ENCODE measurements at places on chromosomes 7 and 10.
A peak's percentile ranks its signal among the peaks of the same experiment; 100 is the strongest.

DNA sequence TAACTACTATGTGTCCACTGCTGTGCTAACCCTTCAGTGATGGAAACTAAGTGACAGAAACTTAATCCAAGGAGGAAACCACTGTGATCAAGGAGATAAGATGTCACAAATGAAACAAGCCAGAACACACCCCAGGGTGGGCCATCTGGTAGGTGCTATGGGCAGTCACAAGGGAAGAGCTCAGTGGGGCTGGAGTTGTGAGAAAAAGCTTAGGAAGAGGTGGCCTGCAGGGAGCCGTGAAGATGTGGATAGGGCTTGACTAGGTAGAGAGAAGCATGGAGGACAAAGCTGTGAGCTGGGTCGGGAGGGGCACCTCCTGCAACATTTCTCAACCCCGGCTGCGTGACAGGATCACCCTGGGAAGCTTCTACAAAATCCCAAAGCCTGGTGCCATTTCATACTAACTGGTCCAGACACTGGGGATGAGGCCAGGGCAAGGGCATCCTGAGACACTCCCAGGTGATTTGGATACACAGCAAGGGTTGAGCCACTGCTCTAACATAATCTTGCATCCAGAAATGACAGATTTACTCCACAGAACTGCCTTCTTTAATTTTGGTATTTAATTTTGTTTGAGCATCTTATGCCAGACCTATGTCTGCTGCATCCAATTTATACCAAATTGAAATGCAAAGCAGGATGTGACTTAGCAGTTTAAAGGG lies 69.3 kb downstream of the OSBPL3 start:
- DNase-seq, result no peak

DNA sequence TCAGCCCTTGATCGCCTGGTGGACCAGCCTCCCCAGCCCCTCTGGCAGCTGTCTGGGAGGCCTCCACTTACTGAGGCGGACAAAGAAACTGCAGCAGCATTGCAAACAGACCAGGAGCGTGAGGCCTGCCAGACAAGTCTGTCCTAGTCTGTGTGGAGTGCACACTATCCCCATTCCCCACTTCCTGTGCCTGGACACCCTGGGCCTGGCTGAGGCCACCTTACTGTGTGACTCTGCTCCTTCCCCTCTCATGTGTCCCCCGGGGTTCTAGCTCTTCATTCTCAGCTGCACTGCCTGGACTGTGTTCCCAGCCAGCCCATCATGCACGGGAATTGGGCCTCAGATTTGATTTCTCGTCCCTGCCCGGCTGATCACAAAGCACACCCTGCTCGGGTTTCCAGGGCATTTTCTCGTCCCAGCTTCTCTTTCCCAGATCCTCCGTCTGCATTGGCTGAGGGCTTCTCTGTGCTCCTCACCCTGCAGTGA lies 16.7 kb upstream of the C10orf90 start:
- DNase-seq, result no peak

DNA sequence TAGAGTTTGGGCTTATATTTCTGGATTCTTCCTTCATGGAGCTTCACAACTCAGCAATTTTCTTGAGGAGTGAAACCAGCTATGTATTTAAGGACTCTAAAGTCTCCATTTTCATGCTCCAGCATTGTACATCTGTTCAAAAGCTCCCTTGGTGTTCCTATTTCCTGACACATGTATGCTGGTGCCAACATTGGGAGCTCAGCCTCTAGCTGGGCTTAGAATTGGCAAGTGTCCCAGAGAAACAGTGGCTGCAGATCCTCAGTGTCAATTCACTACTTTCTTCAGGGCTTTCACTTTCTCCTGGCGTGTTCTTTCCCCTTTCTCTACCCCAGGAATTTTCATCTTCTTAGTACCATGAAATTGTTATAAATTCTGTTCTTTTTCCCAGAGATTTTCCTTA lies 103.1 kb downstream of the ZNF467 start:
- DNase-seq, result no peak

GRCh38 chr10:113381981-113382509 lies 170.8 kb upstream of the HABP2 start:
- peak; percentile 49 for DNase-seq

GRCh38 chr10:28677888-28678686 lies 766 bp downstream of the BAMBI start:
- DNase-seq, result no peak

DNA sequence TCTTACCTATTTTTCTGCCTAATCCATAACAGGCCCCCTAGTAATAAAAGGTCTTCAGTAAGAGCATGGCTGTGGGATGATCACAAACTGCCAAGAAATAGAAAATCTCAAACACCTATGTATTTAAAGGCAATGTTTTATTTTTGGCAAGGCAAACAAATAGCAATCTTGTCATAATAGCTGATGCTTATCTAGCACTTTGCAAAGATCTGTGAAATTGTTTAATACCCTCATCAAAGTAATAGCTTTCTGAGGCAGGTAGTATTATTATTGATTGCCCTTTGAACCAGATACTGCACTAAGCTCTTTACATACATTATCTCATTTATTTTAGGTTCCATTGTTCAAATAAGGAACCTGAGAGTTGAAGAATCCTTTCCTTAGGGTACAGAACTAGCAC lies 1.6 kb upstream of the CADPS2 start:
- DNase-seq, result no peak

DNA sequence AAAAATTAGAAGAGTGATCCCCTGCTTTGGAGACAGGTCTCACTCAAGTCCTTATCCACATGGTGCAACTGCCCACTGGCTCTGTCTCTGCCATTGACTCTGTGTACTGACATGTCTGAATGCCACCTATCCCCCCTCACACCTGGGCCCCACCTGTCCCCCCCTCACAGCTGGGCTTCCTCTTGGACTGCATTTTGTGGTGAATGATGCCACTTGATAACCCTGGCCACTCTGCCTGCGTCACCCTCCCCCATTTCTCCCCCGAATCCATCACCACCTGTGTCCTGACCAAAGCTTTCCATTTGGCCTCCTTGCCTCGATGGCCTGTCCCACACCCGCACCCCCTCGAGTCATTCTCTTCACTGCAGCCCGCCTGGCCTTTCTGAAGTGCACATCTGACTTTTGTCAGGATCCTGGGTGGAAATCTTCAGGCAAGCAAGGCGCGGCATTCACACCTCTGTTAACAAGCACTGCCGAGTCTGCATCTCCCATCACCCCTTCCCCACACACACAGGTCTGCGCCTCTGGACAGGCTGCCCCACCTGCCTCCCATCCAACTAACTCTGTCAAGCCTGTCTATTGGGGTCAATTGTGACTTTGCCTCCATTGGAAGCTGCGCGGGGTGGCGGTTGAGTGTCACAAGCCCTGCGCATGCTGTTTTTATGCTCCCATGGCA lies 175.3 kb upstream of the KLF14 start:
- no peak for DNase-seq

GRCh38 chr7:142535123-142535779 lies 214.0 kb upstream of the PRSS1 start:
- DNase-seq, result peak; percentile 81

DNA sequence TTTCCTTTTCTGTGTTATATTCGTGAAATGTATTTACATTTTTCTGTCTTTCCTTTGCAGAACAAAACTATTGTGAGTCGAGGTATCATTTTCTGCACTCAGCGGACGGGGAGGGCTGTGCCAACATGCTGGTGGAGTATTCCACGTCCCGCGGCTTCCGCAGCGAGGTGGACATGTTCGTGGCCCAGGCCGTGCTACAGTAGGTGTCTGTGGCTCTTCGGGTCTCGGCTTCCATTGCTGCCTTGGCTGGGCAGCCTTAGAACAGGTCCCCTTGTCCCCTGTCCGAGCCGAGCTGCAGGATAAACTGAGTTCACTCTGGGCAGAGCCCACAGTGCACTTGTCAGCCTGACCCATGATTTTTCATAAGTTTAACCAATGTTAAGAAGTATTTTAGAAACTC lies 14.5 kb downstream of the GET4 start:
- DNase-seq, result no peak

DNA sequence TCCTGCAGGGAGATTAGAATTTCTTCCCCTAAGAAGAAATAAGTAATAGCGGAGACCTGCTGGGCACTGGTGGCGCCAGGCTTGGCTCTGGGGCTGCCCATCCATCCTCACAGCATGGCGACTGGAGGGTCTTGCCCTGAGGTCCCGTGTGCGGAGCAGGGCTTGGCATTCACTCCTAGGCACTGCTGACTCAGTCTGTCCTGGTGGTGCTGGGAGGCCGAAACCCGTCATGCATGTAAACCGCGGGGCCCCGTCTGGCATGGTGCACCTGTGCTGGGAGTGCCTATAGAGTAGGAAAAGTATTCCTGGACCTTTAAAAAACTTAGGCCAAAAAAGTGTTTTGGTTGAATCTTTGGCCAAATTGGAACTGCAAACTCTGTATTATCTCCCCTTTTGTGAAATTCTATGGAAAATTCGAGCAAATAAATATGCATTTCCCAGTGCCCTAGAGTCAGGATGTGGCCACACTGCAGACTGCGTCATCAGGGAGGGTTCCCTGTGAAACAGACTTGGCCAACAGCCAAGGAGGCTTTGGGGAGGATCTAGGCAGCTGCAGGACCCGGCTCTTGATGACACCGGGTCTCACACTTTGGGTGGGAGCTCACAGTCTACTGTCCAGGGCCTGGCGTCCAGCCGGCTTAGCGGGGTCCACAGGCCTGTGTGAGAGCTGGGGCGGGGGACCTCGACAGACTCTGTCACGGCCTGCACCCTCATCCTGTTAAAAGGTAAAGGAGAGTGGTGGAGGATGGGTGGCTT lies 122.3 kb downstream of the VIPR2 start:
- DNase-seq, result no peak

- DNase-seq, result no peak
Observed at GRCh38 chr7:71784781-71785180, 627.4 kb downstream of the CALN1 start.

- no peak for DNase-seq
Observed at GRCh38 chr10:89889606-89890005, 188.2 kb downstream of the KIF20B start.

DNA sequence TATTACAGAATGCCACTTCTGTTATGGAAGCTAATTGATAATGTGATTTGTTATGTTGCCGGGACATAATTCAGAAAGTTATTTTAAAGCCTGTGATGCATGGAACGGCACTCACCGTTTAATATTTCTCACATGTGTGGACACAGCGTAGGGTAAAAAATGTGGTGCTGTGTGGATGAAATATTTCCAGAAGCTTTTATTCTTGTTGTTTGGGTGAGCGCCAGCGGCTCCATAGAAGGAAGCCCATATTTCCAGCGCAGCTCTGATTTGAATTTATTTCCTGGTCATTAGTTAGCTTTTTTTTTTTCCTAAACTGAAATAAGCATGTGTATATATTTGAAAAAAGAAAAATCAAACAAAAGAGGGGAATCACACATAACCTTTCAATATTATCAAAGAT lies 20.2 kb upstream of the NKX6-2 start:
- DNase-seq, result no peak

DNA sequence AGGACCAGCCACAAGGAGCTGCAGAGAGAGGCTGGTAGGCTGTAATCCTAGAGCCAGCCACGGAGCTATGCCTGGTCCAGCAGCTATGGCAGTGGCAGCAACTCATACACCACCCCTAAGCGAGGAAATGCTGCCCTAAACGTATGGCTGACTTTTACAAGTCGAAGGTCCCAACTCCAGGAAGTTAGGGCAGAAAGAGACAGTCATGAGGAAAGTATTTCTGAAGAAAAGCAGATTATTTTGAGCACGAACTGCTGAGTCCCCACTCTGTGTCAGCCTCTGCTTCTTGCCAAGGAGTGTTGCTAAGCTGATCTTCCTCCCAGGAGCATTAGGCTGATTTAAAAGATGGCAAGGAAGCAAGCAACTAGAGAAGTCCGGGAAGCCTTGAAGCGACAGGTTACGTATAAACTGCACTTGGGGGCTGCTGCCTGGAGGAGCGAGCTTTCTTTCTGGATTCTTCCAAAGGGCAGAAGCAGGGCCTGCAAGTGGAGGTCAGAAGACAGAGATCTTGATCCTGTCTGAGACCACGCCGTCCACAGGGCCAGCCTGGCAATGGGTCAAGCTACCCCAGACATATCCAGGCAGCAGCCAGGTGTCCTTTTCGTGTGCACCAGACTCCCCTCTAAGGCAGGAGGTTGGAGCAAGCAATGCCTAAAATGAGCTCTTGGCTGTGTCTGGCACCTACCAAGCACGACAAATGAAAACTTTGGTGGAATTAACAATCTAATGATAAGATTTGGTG lies 39.4 kb downstream of the PLXNA4 start:
- no peak for DNase-seq

GRCh38 chr7:74412056-74412455 lies 41.6 kb upstream of the GTF2IRD1 start:
- DNase-seq, result no peak

DNA sequence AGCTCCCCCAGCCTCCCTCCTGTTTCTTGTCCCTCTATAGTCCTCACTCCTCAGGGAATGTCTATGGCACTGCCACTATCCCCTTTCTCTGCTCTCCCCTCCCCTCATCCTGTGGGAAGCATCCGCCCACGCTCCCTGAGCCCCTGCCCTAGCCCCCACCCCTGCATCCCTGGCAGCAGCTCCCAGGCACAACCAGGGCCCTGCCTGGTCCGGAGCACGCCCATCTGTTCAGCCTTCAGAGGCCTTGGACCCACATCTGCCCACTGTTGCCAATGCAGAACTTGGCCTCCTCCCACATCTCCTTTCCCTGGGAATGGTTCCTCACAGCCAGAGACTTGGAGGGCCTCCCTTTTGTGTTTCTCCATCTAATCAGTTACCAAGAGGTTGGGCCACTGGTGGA lies 20.4 kb upstream of the TBRG4 start:
- DNase-seq, result no peak

- DNase-seq, result no peak
Observed at GRCh38 chr7:70190281-70190680, 592.0 kb downstream of the AUTS2 start.

DNA sequence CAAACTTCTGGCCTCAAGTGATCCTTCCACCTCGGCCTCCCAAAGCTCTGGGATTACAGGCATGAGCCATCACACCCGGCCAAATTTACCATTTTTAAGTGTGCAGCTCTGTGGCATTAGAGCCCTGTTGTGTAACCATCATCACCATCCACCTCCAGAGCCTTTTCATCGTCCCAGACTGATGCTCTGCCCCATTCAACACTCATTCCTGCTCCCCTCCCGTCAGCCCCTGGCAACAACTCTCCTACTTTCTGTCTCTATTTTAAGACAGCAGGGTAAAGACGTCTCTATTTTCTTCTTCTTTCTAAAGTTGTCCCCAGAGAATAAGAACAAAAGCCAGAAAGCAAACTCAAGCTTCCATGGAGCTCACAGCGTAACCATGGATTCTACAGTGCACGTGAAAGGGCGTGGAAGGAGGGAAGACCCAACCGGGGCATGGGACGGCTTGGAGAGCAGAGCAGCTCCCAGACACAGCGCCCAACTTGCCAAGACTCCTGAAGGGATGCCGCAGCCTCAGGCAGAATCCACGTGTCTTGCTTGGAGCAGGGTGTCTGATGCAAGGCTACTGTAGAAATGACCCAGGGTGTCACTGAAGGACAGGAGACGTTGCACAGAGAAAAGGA lies 42.7 kb upstream of the PITRM1 start:
- no peak for DNase-seq

DNA sequence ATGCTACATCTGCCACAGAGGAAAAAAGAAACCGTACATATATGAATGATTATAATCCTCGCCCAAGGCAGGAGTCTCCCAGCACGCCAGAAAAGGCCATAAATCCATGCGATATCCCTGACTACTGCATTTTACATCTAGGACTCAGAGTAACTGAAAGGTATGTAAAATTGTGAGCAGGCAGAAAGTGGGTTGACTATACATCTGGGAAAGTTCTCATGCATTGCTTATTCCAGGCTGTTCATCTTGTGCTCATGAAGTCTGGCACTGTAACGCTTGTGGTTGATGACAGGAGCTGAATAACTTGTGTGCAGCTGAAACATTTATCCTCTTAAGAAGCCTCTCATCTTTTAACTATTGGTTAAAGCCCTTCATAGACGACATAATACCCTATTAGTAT lies 193.4 kb upstream of the STEAP4 start:
- DNase-seq, result no peak

GRCh38 chr7:35498416-35498815 lies 196.5 kb downstream of the HERPUD2 start:
- no peak for DNase-seq
